ENCODE measurements at places on chromosomes 7 and 10.

DNA sequence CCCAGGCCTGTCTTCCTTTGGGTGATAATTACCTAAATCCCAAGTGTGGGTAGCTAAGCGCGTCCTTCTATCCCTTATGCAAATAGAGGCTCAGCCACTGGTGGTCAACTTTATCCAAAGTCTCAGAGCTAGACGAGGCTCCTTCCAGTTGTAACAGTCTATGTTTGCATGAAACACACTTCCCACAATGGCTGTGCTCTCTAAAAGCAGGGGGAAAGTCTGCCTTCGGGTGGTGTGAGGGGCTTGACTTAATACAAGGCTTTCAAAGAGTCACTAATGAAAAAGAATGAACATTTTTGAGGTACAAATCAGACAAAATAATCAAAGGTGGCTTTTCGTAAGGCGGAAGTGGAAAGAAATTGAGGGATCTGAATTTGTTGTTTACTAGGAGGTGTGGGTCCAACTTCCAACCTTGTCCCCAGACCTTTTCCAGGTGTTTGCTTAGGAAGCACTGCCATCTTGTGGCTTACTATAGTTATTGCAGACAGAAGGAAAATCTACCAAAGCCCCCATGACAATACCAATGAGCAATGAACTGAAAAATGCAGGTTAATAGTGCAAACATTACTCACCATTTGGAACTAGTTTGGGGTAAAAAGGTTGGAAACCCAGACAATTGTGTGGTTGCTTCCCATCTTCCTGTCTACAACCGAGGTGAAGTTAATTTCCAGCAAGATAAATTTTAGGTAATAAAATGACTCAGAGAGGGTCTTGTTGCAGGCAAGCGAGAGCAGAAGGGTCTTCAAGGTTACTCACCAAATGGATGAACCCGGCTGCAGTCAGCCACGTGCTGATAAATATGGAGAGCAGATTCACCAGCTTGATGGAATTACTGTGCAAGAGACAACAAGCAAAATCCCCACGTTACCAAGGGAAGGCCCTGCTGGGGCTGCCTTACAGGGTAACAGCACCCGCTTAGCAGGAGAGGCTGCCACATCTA, 525.7 kb downstream of the KCNMA1 start:
- peak; percentile 87 for DNase-seq

DNA sequence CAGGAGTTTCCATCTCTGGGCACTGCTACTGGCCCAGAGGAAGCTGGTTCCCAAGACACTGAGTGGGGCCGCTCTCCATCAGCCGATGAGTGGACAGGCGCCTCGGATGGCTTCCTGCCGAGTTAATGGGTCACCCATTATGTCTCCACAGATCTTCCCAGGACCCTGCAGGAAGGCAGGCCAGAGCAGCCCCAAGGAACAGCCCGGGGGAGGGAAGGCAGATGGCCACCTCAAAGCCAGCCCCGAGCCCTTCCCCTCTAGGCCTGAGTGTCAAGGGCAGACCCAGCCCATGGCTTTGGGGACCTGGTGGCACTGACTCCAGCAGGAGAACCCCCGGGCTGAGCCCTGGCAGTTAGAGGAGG, 3.4 kb upstream of the LFNG start:
- DNase-seq, result no peak

DNA sequence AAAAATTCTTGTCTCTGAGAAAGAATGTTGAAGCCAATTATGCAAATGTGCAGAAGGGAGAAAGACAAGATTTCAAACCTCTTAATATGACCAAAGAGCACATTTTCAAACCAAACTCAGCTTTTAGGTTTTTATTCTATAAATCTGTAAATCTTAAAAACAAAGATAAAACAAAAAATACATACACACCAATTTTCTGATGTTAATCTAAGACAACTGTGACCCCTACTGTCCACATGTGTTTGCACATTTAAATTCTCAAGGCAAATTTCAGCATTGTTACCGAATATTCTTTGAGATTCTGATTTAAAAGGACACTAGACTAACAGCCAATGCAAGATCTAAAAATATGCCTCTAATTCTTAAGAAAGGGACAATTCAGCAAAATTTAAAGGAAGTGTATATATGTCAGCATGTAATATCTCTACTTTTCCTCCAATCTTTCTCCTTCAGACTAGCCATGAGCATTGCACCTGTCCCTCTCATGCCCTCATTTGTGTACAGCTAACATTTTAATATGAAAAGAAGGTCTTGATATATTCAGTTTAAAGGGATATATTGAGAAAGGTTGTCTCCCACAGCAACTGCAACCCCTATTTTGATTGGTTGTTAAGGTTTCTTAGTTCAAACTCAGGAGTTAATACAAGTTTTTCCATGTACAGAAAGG, 417.9 kb downstream of the IPMK start:
- DNase-seq, result no peak

GRCh38 chr10:74925708-74926107, 99.3 kb downstream of the KAT6B start:
- no peak for DNase-seq

GRCh38 chr7:112023282-112023681, 182.9 kb downstream of the DOCK4 start:
- DNase-seq, result peak; percentile 80
